H7 (cell line): ENCODE measurements at places on chromosomes 7 and 10. TPM values are rescaled to one million over a fixed set of nuclear protein-coding genes. Genes with fewer than 3 reads are reported as not detected.

GRCh38 chr7:32941681-32942414, 15.4 kb upstream of the FKBP9 start:
- peak; percentile 73 for DNase-seq

- no peak for DNase-seq
Measured at GRCh38 chr10:53396876-53397275, 624.3 kb upstream of the MBL2 start.

DNA sequence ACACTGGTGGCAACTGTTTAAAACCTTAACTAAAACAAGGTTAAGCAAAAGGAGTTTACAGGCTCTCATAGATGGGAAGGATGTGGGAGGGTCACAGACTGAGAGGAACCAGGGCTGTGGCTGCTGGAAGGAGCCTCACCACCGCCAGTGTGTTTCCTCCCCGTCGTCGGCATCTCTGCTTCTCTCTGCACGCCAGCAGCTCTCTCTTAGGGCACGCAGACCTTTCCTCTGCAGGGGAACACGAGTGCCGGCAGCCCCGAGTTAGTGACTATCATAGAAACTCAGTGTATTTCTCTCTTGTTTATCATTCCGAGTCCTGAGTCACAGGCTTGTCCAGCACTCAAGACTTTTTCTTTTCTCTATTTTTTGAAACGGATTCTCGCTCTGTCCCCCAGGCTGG, 8.1 kb upstream of the SH2D4B start:
- no peak for DNase-seq

- DNase-seq = no peak
Measured at GRCh38 chr10:62050346-62050892, 148.9 kb downstream of the ARID5B start.

DNA sequence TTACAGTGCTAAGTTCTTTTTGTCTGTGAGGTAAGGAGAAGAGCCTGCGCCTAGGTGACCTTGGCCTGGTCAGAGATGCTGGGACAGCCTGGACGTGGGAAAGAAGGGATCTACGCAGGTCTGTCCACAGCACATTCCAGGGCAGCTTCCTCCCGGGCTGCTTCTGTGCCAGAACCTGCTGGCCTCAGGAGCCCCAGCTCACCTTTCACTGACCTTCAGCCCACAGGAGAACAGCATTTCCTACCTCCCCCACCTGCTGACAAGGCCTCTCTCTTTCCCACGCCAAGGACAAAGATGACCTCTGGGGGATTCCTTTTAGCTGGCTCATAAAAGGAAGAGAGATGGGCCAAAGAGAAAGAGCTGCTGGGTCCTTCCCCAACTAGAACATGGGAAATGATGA, 260.6 kb downstream of the KCNMA1 start:
- DNase-seq = no peak

- no peak for DNase-seq
Measured at GRCh38 chr7:115676080-115676479, 354.5 kb downstream of the TFEC start.

DNA sequence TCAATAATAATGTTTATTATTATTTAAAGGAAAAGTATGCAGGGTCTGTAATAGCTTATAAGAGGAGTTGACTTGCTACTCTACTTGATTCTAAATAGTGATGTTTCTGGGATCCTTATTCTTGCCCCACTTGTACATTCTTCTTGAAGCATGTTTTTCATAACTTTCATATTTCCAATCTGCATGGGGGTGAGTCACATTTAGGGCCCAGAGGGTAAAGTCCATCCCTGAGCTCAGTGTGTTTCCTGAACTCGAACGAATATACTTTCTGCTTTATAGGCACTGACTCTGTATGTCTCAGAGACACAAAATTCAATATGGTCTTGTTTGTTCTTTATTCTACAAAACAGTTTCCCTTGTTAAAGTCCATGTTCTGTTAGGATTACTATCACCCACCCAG, 61.0 kb upstream of the SMIM30 start:
- DNase-seq = no peak

DNA sequence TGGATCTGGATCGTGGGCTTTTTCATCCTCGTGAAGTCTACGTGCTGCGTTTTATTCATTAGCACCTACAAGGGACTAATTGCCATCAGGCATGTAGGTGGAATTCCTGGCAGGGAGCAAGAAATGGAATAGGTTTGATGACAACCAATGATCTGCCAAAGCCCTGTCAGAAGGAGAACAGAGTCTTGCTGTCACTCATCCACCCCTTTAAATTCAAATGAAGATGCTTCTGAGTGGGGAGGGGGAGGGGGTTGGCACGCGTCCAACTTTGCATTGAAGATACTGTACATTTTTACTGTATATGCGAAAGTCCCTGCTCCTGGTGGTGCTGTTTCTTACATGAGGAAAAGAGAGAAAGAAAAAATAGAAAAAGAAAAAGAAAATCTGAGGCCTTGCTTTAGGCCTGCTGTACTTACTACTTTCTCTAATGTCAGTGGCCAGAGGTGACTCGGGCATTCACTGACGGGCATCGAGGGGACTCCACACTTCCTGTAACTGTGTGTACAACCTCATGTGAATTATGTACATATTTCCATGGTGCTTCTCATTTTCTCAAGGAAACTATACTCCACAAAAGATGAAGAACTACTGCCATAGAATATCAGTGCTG, 569.1 kb downstream of the INHBA start:
- DNase-seq = no peak

GRCh38 chr7:16465469-16466361, at the start of gene SOSTDC1:
Gene SOSTDC1, minus strand, starts transcription at chr7:16465738. Its CDS starts 70 bp downstream, at chr7:16465668.
- peak; percentile 10 for DNase-seq

GRCh38 chr10:133127291-133128125, 32.5 kb upstream of the KNDC1 start:
- peak; percentile 98 for DNase-seq

DNA sequence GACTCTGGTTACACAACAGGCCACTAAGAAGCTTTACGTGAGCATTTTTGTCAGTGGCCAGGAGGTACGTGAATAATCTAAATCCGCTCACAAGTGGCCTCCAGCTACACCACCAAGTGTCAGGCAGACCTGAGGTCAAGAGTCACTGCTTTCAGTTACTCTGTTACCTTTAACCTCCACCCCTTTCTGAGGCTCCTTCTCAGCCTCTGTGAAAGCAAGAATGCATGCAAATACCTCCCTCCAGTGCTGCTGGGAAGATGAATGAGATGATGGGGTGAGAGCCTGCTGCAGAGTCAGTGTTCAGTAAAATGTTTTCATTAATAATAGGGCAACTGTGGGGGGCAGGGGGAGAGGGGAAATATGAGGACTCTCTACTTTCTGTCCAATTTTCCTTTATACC, 11.2 kb downstream of the DDC start:
- DNase-seq = no peak

DNA sequence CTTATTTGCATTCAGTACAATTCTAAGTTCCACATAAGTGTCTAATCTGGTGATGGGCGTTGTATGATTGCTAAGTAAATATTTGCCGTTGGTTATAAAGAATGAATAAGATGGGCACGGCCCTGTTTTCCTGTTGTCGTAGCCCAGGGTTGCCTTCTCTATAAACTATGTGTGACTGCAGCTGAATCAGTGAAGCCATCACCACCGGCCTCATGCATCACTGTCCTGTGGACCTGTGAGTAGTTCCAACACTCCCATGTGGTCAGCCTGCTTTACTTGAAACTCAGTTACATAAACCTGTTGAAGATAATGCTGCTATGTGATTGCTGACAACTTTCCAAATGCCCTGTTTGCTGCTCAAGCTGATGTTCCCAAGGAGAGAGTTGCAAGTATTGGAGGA, 21.6 kb upstream of the KLF6 start:
- DNase-seq = no peak

- no peak for DNase-seq
Measured at GRCh38 chr10:62217683-62218082, 51.0 kb downstream of the RTKN2 start.

- DNase-seq = no peak
Measured at GRCh38 chr7:26182283-26182682, 18.3 kb downstream of the HNRNPA2B1 start.

DNA sequence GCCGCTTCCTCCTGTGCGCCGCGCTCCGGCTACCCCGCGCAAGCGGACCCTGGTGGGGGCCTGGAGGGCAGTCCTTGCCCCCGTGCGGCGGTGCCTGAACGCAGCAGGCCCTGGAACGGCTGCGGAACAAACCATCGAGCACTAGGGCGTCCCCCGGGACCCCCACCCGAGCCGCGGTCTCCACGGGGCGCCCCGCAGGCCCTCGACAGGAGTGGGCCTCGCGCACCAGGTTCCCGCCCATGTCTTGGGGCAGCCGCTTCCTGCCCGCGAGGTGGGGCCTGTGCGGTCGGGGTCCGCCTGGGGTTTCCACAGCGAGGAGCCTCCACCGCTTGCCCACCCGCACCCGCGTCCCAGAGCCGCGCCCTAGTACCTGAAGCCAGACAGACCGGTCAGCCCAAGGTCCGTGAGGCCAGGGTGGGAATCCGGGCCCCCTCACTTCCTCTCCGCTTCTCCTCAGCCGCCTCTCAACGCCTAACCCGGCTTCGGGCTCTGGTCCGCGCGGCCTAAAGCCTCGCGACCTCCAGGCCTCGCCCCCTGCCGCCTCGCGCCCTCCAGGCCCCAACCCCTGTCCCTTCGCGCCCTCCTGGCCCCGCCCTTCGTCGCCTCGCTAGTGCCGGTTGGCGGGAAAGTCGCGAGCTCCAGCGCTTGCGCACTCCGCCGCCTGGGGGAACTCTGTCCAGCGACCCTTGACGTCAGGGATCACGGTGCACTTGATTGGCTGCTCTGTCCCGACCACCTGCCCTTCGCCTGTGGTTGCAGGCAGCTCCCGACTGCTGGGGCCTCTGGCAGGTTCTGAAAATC, 7.0 kb upstream of the GBX1 start:
- DNase-seq = peak; percentile 85

DNA sequence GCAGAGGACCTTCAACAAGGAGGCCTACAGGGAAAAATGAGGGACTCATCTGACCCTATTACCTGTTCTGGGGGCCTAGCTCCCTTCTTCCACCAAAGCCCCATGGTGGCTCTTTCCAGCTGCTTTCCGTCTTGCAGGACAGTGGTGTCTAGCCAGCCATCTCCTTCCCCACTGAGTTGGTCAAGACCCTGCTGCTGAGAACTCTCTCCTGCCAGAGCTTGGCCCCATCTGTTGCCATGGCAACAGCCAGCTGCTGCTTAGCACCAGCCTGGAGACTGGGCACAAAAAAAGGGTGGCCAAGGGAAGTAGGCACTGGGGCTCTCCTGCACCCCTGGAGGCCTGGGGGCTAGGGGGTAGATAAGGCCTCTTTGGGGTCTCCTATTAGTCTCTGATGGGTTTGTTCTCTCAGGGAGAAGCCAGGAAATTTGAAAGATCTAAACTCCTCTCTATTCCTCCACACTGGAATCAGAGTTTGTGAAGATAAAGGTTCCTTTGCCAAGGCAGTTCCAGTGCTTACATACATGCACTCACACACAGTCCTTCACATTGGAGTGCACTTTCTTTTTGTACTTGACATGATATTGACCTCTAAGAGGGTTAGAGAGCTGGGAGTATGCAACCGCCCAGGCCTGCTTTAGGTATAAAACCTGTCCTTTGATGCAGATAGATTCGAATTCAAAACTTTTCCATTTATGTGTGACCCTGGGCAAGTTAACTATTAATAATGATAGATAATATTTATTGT, 15.8 kb downstream of the TSPAN33 start:
- peak; percentile 68 for DNase-seq

Gene CFTR
- 0.04 and 0.17 TPM in 2 replicates for total RNA-seq

Gene TMEM184A
- 0.74 and 1.2 TPM in 2 replicates for total RNA-seq

Gene NEBL
- 9.0 and 15.7 TPM in 2 replicates for total RNA-seq

Gene HOXA7
- not detected in 2 replicates for total RNA-seq

Gene CHN2
- total RNA-seq = 3.1 and 4.2 TPM in 2 replicates

Gene BLVRA
- 18.1 and 23.9 TPM in 2 replicates for total RNA-seq

Gene CLDN4
- 2.0 and 2.1 TPM in 2 replicates for total RNA-seq

Gene CCDC3
- total RNA-seq = 0.63 and 0.73 TPM in 2 replicates
